Fibroblast of pulmonary artery (primary cell): ENCODE measurements at places on chromosomes 5 and 9.

GRCh38 chr9:31084350-31084749, 1300.1 kb upstream of the ACO1 start:
- no peak for DNase-seq

GRCh38 chr9:70581214-70581954, 166.9 kb upstream of the KLF9 start:
- DNase-seq: no peak

DNA sequence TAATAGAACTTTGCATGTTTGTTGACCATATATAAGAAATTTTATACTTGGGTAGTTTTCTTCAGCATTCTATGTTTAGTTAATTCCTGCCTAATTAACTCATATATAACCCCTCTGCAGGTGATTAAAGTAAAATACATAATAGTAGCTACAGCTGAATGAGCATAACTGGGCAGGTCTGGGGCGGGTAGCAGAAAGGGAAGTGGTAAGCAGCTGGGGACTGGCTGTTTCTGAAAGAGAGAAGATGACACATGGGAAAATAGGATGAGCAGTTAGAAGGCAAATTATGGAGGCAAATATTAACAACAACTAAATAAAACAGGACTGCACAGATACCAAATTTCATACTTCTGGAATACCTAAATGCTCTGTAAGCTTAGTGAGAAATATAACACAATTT, 128.1 kb downstream of the CPLANE1 start:
- no peak for DNase-seq

- peak; percentile 56 for DNase-seq
Measured at GRCh38 chr5:136802383-136802782, 437.0 kb upstream of the TRPC7 start.

- DNase-seq: no peak
Measured at GRCh38 chr5:160445132-160445531, 23.5 kb downstream of the PTTG1 start.

DNA sequence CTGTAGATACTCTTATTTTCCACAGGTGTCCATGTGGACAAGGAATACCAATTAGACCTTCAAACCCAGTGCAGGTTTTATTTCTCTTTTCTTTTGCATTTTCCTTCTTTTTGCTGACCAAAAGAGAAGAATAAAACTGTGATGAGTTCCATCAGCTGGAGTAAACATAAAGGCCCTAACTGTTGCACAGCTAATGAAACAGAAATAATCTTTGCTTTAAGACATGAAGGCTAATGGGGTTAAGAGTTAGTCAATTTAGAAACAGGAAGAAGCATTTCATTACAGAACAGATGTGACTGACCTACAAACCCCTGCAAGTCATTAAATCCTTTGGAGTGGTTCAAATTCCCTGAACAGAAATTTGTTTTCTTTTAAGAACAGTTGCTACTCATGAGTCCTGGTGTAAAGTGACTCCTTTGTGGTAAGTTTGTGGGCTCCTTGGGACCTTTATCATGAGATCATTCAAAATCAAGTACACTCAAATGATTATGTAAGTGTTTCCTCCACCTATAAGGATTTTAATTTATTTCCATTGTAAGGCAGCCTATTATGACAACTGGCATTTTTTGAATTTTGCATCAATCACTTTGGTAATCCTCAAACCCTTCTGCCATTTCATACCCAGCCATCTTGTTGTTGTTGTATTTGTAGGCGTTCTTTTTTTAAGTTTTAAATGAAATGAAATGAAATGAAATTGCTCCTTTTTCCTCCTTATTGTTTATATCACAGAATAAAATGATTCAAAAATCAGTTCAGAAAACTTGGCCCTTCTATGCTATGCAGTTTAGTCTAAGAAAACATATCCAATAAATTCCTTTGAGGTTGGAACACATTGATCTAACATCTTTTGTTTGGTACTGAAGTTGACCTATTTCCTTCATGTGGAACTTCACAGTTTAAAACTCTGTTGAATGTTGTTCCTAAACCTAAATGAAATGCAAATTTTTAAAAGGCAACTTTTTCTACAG, 1.3 kb downstream of the MINAR2 start:
- no peak for DNase-seq

DNA sequence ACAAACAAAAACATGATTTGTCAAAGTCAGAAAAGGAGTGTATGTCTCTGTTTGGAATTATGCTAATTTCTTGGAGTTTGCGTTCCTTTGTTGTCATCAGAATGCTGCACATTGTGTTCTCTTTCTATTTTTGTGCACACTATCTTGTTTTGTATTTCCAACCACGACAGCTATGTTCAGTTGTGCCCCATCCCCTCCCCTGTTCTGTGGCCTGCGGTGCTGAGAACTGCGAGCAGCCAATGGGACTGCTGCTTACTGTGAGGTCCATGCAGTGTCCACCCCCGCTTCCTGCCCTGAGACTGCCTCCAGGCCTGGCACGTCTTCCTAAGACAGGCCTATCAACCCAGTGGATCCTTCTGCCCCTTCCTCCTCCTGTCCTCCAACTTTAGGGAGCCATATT, 76.8 kb downstream of the PALM2AKAP2 start:
- peak; percentile 79 for DNase-seq

GRCh38 chr9:126915846-126916543, 1.4 kb downstream of the RALGPS1 start:
- no peak for DNase-seq

DNA sequence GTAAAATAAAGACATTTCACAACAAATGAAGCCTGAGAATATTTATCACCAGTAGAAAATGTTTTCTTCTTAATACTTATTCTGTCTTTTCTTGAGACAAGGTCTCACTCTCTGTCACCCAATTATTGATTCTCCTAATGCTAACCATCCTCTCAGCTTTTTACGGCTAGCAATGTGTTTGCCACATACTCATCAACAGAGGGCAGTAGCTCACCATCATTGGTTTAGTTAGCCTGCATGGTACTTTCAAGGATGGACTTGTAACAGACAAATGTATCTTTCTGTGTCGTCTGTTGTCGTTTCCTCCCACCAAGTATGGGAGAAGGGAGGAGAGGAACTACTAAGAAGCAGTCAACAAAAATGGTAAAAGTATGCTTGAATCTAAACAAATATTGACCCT, 5.9 kb upstream of the ACO1 start:
- peak; percentile 86 for DNase-seq

- no peak for DNase-seq
Measured at GRCh38 chr9:134606951-134607731, 34.5 kb upstream of the COL5A1 start.

DNA sequence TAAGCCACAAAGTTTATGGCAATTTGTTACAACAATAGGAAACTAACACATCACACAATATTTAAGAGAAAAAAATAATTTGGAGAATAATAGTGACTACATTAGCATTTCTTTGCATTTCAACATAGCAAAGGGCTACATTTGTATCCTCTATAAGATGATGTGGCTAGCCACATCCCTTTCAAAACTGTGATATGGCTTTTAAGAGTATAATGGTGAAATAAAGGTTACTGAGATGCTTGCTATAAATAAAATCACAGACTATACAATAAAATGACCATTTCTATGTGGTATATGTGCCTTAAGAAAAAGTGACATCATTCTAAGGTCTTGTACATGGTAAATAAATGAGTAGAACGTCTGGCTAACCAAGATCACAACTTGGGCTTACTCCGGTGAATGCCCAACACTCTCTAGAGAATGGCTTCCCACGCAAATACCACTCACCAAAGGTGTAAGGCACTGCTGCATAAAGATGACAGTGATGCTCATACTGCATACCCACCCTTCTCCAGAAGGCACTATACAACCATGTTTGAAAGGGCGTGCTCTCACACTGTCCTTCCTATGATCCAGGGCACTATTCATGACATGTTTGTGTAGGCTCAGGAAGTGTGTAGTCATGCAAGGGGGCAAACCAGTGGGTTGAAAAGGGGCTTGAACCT, 286.5 kb downstream of the MLLT3 start:
- DNase-seq: no peak

GRCh38 chr5:152097128-152097527, 172.5 kb upstream of the GLRA1 start:
- DNase-seq: no peak

DNA sequence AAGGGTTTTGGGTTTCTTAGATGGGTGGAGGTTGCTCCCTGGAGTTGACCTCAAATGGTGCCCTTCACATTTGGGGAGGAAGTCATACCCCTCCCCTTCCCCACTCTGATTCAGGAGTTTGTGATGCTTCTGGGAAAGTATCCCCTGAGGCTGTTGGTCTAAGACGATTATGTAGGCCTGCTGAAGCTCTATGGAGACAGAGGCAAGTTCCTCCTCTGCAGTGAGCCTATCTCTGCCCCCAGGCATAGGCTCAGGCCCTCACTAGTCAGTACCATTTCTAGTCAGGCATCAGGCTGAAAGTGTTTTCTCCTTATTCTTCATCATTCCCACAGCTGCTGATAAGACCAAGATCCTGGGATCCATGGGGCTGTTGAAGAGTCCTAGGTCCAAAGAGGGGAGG, 271.6 kb upstream of the NUDT12 start:
- no peak for DNase-seq

GRCh38 chr5:6722015-6722414, 8.8 kb downstream of the TENT4A start:
- DNase-seq: no peak

- DNase-seq: peak; percentile 52
Measured at GRCh38 chr5:67255881-67256280, 59.3 kb upstream of the CD180 start.

- peak; percentile 82 for DNase-seq
Measured at GRCh38 chr5:83340511-83340918, 131.0 kb upstream of the VCAN start.

GRCh38 chr5:82730913-82731312, 346.3 kb downstream of the TMEM167A start:
- DNase-seq: no peak

DNA sequence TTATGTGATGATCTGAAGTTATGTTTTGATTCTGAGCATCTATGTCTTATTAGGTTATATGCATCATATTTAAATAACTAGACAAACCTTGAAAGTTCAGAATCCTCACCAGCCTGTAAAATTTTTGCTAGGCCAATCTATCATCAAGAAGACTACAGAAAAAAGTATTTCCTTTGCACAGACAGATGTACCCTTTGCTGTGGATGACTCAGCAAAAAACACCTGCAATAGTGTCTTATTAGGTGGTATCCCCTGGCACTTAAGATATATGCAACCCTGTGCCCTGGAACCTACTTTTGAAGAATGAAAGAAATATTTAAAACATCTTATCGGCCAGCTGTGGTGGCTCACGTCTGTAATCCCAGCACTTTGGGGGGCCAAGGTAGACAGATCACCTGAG, 130.6 kb downstream of the SLF1 start:
- no peak for DNase-seq

- no peak for DNase-seq
Measured at GRCh38 chr9:127502706-127503378, 51.5 kb downstream of the LRSAM1 start.

DNA sequence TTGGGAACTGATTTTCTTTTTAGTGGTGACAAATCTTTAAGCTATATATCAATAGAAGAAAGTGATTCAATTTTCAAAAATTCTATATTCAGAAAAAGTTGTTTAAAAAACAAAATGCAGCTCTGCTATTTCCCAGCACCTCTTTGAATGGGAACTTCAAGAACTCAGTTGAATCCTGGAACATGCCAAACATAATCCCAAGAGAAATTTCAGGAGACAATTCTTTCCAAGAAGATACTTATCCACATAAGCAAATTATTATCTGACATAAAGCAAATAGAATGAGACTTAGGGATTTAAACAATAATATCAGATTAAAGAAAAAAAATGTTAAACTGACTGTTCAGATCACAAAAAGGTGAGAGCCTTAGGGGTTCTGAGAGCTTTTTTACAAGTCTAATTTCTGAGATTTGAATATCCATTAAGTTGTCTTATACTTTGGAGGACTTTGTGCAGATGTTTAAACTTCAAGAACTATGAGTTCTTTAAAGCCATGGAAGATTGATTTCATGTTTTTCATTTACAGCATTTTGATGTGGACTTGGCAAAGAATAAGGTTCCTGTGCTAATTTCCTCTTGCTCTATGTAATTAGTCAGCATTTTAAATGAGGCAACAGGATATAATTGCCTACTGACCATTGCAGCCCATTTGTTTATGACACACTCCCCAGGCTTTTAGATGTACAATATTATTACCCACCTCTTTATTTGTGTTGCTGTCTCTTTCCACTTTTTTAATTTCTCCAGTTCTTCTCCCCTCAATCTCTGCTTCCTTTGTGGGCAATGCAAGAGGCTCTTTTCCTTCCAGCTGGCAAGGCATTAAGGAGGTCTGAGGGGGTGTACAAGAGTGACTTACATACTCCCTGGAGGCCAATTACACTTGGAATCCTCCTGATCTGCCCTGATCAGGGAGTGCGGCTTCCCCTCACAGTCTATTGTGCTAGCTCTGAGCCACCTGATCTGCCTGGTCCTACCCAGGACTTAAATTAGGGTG, 419.1 kb downstream of the NR2F1-AS1 start:
- DNase-seq: peak; percentile 40

- peak; percentile 89 for DNase-seq
Measured at GRCh38 chr5:132007399-132008162, 3.9 kb downstream of the ACSL6 start.

GRCh38 chr5:139646111-139646510, 2.0 kb upstream of the CXXC5 start:
- DNase-seq: no peak

DNA sequence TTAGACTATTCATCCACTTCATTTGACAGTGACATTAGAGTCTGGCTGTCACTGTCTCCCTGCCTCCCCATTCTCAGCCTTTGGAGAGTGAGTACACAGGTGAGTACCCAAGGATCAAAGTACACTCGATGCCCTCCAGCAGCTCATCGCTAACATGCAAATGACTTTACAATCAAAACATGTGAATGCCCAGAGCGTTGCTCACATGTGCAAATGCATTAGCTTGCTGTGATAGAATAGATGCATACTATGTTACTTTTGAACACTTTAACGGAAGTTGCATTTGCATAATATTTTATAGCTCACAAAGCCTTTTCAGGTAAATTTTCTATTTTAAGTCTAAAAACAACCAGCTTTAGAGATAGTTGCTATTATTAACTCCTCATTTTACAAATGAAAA, 107.6 kb downstream of the SYK start:
- no peak for DNase-seq

DNA sequence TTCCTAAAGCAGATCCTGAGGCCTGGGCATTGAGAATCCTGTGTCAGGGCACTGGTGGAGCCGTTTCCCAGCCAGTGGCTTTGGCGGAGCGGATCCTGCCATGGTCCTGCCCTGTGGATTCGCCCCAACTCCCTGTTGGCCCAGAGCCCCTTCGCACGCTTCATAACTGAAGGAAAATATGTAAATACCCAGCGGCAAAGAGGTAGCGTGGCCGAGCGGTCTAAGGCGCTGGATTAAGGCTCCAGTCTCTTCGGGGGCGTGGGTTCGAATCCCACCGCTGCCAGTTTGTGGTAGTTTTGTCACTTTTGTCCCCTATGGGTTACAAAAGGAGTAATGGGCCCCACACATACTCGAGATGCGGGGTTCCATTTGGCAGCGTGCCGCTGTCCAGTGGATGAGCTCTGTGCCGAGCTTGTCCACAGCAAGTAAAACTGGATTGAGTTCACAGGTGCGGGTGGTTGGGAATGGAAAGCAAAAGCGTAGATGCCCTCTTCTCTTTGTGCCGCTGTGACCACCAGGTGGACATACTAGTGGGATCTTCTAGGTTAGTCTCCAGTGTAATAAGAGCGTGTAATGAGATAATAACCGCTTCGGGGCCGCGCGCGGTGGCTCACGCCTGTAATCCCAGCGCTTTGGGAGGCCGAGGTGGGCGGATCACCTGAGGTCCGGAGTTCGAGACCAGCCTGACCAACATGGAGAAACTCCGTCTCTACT, 17.3 kb downstream of the TRIM7 start:
- DNase-seq: peak; percentile 82

GRCh38 chr9:129383561-129384490, 205.8 kb upstream of the IER5L start:
- DNase-seq: peak; percentile 69
